Gastroesophageal sphincter (tissue), 4 donors: ENCODE measurements at places on chromosomes 1 and 21.

GRCh38 chr21:33924079-33924765 lies 8.6 kb upstream of the ATP5PO start:
- ATAC-seq: peak; percentile 81

DNA sequence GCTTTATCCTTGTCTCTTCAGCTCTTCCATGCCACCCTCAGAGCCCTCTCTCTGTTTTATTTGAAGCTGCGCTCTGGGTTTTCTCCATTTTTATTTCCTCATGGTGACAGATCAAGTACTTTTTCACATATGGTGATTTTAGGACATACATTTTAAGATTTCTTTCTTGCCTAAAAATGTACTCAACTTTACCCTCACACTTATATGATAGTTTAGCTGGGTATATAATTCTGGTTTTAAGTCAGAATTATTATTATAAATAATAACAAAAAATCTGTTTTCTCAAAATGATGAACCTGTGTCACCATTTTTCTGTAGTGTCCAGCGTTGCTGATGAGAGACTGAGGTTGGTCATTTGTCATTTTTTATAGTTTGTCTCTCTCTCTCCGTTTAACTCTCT lies 754 bp upstream of the KRTAP10-5 start:
- ATAC-seq: no peak

DNA sequence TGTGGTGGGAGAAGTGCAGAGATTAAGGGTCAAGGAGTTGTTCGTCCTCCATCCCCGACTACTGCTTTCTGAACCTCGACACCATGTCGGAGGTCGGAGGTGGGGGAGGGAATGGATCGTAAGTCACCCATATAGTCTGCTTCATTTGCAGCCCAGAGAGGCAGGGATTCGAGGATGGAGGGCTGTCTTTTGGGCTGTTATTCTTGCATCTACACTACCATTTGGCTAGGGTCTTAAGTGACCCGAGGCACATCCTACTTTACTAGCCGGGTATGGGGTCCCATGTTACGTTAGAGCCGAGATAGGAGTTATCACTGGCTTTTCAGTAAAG lies 578 bp downstream of the USP21 start:
- ATAC-seq: no peak

GRCh38 chr1:184929711-184930202 lies 44.6 kb downstream of the NIBAN1 start:
- ATAC-seq: no peak

- no peak for ATAC-seq
Measured at GRCh38 chr21:29288239-29288638, 10.5 kb upstream of the BACH1 start.

GRCh38 chr1:173489149-173489600 lies 12.0 kb downstream of the PRDX6 start:
- ATAC-seq: no peak

DNA sequence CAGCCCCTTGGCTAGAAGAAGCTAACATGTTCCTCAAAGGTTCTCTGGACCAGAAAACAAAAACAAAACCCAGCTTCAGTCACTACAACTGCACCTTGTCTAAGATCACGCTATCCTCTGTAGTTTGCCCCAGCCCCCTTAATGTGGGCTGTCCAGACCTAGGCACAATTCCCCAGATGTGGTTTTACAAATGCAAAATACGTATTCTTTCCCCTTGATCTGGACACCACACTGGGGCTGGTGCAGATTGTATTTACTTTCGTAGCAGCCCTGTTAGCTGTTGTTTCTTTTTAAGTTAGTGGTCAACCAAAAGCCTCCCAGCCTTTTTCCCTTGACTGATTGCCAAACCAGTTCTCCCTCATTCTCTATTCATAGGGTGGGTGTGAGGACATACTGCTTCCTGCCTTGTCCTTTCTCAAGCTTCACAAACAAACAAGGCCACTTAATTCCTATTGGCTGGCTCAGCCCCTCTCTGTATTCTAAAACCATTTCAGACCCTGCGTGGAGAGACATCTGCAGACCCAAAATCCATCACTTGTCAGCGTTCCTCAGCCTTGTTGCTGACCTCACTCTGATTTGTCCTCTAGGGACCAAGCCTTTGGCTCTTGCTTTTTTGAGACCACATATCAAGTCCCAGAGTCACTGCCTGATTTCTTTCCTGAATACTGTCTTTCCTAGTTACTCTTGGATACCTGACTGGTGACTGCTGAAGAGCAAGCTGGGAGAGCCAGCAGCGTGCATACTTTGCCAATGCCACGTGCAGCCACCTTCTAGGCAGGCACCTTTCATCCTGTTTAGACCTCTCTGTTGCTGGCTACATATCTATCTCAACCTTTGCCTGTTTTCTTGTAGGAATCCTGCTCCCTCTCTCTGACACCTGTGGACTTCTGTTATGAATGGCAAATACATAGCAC lies 96.4 kb upstream of the RAB3GAP2 start:
- no peak for ATAC-seq

- no peak for ATAC-seq
Measured at GRCh38 chr1:167121375-167122120, 27.7 kb downstream of the STYXL2 start.

DNA sequence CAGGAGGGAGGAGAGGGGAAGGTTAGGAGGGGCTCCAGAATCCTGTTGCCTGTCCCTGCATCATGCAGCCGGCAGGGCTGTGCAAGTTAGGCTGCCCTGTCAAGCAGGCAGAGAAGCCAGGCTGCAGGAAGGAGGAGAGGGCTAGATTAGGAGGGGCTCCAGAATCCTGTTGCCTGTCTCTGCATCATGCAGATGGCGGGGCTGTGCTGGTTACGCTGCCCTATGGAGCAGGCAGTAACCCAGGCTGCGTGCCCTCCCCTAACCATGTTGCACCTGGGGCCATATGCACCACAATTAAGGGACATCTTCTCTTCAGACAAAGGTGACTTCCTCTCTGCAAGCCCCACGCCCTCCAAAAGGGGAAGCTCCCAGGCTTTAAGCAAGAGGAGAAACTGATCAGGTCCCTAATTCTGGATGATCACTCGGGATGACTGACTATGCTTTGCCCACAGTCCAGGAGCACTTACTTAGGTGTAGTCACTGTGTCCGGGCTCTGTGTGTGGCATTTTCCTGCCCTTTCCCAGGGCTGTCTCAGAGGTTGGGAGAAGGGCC lies 457.4 kb downstream of the SETD4 start:
- no peak for ATAC-seq

GRCh38 chr21:14890141-14890540 lies 174.7 kb downstream of the NRIP1 start:
- no peak for ATAC-seq

DNA sequence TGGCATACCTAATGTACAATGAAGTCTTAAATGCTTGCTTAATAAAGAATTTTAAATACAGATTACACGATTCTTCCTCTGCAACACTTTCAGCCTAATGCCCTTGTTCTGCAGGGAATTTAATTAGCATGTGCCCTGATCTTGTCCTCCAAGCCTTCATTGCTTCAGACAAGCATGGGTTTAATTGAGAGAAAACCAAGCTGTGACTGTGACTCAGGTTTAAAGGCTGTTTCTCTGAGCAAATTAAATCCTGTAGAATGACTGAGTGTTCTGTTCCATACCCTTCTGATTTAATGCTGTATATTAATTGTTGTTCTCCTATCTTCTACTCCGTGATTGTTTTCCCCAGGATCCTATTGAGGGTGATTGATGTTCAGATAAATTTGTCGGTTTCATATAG lies 269.0 kb upstream of the PRMT6 start:
- no peak for ATAC-seq

GRCh38 chr1:153476491-153477093 lies 16.1 kb upstream of the S100A7 start:
- ATAC-seq: no peak
